ENCODE measurements at places on chromosomes 6 and 20.
A peak's percentile ranks its signal among the peaks of the same experiment; 100 is the strongest.

DNA sequence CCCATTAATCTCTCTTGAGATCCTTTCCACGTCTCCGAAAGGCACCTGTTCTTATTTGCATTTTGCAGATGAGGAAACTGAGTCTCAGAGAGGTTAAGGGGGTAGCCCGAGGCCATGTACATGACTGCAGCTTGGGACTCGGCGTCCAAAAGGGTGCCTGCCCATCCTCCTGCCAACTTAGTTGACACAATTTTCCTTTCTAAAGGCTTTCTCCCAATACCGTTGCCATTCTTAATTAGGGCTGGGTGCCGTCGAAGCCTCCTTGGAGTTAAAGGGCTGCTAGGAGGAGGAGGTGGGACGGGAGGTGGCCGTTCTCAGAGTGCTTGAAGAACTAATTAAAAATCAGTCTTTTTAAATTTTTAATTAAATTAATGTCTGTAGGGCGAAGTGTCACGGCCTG is 546 bp upstream of the PSMG4 start:
- DNase-seq, result no peak

DNA sequence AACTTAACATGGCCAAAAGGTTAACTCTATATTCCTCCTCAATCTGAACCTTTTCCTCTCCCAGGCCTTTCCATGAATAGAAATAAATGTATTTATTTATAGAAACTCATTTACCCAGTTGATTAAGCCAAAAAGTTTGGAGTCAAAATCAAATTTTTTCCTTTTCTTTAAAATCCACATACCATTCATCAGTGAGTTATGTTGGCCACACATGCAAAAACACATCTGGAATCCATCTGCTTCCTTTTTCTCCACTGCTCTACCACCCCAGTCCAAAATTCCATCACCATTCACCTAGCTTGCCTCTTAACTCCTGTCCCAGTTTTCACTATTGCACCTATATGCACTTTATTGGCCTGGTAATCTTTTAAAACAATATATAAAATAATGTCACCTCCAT is 62.4 kb upstream of the TMEM200A start:
- peak; percentile 62 for DNase-seq

DNA sequence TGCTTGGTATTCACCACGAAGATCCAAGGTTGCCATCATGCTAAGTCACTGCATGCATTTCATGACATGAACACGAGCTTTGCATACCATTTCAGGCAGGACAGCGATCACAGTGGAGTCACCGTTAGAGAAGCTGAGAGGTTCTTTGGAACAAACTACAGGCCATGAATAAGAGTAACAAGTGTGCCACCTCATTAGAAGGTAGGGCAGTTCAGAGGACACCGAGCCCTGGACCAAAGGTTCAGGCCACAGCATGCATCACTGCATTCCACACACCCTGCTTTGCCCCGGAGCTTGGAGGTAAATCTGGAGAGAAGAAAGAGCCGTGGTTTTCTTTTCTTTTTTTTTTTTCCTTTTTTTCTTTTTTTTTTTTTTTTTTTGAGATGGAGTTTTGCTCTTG is 66.9 kb upstream of the CDH4 start:
- no peak for DNase-seq

GRCh38 chr6:56683882-56684281 is 41.2 kb upstream of the DST start:
- DNase-seq, result peak; percentile 90

GRCh38 chr6:24154121-24154520 is 28.1 kb downstream of the NRSN1 start:
- DNase-seq, result peak; percentile 80

DNA sequence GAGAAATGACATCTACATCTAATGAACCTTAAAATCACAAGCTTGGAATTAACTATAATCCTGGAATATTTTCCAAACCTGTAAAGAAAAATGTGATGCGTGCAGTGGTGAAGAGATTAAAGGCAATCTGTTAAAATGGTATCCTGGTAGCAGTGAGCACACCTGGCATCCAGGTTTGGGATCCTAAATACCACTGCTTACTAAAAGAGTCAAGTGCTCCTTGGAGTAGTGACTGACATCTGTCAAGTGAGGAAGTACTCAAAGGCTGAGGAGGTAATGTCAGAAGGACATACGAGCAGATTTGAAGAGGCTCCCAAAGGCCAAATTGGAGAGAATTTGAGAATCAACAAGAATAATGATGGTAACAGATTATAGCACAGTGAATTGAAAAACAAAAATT is 32.8 kb downstream of the PCMT1 start:
- DNase-seq, result no peak

GRCh38 chr20:9744551-9744950 is 94.3 kb downstream of the PAK5 start:
- no peak for DNase-seq

DNA sequence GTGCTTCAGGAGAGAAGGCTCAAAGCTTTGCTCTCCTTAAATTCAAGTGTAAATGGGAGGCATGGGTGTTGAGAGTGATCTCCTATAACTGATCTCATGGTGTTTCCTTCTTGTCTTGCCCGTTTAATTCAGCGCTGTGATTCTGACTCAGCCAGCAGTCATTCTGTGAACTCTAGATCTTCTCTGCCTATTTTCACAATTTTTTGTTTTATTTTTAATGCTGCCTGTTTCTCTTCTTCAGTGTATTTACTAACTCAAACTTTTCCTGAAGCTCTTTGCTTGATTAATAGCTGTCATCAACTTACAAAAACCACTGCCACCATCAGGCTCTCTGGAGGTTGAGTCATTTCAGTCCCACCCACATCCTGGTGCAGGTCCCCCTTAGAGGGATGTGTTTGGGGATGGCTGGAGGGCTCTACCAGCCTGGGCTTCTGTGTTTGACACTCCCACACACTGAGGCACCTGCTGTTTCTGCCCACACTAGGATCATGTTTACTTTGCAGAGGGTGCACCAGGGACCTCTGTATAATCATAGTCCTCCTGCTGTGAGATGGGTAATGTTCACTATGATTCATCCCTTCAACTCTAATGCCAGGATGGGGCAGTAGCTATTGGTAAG is 94.0 kb downstream of the SHLD1 start:
- DNase-seq, result peak; percentile 37

DNA sequence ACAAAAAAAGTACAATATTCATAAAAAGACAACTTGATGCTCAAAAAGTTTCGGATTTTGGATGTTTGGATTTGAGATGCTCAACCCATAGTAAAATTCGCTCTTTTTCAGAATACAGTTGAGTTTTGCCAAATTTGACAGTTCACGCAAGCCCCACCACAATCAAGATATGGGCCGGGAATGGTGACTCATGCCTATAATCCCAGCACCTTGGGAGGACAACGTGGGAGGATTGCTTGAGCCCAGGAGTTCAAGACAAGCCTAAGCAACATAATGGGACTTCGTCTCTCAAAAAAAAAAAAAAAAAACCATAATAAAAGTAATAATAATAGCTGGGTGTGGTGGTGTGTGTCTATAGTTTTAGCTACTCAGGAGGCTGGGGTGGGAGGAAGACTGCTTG is 51.3 kb downstream of the PHF20 start:
- DNase-seq, result peak; percentile 65

GRCh38 chr20:53419693-53420460 is 173.8 kb downstream of the ZNF217 start:
- no peak for DNase-seq

DNA sequence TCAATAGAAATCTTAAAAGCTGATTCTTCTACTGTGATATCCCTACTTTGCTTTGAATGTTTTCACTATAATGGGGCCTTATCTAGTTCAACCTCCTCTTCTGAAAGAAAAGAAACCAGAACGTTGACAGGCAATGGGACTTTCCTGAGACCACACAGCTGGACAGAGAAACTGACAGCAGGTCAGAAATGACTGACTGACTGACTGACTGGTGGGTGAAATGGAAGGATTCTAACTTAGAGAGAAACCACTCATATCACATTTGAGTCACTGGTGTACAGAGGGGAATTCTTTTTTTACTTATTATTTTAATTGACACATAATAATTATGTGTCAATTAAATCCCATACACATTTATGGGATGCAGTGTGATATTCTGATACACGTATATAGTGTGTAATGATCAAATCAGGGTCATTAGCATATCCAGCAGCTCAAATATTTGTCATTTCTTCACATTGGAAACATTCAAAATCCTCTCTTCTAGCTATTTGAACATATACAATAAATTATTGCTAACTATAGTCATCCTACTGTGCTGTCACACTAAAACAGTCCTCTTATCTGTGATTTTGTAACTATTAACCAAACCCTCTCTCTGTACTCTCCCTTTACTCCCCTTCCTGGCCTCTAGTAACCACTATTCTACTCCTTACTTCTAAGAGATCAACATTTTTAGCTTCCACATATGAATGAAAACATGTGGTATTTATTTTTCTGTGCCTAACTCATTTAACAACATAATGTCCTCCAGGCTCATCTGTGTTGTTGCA is 64.8 kb upstream of the NRSN1 start:
- DNase-seq, result no peak

DNA sequence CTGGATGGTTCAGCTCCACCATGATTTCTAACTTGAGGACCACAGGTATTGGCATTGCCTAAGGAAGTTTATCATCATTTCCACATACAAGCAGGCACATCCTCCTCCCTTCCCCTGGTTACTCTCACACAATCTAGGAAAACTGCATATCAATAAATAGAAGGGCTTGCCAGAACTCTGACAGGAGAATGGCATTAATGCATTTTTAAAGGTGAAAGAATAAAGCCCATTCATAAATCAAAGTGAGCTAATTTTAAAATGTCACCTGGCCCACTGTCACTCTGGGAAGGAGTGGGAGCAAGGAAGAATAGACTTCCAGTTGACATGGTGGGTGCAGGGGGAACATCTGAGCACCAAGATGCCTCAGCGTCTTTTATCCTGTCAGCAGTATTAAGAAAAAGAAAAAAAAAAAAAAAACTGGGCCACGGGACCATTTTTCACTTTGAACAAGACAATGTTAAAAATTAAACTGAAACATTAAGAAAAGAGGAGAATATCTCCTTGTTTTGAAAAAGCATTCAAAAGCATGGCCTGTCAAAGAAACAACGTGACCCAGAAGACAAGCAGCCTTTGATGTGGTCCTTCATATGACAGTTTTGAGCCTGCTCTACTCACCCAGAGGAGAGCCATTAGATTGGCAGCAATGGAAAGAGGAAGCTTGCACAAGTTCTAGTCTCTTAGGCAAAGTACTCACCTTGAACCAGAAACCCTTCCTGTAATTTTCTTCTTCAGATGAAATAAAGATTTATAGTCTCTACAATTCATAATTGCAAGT is 39.3 kb upstream of the SMLR1 start:
- DNase-seq, result no peak

DNA sequence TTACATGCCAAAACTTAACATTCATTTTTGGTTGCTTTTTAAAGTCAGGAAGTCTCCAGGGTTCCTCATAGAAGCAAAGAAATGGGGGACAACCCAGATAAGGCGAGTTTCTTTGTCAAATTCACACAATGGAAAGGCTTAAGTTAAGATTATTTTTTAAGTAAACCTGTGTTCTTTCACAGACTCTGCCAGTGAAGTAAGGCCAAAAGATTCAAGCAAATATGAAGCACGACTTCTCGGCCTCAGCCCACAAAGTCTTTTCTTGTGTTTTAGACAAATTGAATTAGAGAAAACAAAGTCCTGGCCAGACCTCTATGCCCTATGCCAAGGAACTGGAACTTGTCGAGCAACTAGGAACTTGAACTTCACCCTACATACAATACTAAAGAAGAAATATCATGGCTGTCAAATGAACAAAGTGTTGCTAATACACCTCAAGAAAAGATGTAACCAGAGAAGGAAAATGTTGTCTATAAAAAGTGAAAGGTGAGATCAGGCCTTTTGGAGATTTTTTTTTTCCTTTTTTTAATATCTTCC is 540.0 kb upstream of the JARID2 start:
- DNase-seq, result no peak

DNA sequence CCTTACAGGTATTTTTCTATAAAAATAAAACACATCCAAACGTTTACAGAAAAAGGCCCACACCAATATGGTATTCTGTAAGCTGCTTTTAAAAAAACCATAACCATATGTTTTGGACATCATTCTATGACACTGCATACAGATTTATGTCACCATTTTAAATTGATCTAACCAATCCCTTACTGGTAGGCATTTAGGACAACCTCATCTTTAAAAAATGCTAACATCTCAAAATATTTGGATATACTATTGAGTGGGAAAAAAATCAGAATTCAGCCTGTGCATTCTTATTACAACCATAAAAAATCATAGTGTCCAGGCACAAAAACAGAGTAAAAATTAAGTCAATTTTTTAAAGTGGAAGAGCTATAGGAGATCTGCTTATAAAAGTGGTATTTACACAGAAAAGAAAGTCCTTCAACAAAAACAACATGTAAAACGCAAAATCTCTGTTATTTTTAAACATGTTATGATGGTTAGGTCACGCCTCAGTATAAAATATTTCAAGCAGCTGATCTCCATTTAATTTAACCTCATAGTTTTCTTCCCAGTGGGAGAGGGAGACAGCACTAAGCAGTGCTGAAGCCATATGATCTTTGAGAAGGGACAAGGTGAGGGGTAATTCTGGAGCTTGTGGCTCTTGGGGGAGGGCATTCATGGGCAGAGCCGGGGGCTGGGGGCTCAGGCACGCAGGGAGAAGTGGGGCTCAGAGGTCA is 21.2 kb downstream of the TRAM2 start:
- no peak for DNase-seq

- no peak for DNase-seq
These were observed 7.6 kb upstream of the UST start for GRCh38 chr6:148738946-148739821.

DNA sequence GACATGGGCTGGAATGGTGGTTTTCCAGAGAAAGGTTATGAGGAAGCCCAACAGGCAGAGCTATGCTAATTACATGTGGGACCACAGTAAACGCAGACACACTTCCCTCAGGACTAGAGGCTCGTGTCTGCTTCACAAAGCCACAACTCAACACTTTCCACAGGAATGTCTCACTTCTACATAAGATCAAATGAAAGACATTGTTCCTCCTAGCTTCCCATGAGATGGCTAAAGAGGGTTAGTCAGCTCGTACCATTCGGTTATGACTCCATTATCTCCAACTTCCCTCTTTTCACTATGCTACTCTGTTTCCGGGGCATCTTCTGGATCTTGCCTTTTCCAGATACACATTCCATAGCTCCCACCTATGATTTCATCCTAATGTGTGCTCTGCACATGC is 29.1 kb upstream of the ZC3H12D start:
- DNase-seq, result peak; percentile 59

DNA sequence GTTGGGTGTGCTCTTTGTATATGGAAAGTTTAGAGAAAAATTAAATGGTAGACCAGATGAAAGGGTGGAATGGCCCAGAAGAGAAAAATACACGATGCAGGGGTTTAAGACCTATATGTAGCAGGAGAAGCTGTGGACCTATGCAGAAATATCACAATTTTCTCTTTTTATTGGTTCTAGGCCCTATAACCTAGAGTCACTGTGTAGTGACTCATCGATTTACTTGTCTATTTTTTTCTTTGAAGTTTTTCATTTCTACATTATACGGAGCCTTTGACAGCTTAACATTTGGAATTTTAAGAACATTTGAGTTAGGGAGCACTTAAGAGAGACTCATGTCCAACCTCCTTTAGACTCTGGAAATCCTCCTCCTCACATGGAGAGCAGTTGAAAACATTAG is 28.3 kb upstream of the ADGRF1 start:
- DNase-seq, result no peak

GRCh38 chr6:155262655-155263054 is 1.2 kb upstream of the CLDN20 start:
- DNase-seq, result no peak

Measured in astrocyte (in vitro differentiated cells and primary cell).